ENCODE measurements at places on chromosomes 1 and 21. TPM values are rescaled to one million over a fixed set of nuclear protein-coding genes. Genes with fewer than 3 reads are reported as not detected.
A peak's percentile ranks its signal among the peaks of the same experiment; 100 is the strongest.

DNA sequence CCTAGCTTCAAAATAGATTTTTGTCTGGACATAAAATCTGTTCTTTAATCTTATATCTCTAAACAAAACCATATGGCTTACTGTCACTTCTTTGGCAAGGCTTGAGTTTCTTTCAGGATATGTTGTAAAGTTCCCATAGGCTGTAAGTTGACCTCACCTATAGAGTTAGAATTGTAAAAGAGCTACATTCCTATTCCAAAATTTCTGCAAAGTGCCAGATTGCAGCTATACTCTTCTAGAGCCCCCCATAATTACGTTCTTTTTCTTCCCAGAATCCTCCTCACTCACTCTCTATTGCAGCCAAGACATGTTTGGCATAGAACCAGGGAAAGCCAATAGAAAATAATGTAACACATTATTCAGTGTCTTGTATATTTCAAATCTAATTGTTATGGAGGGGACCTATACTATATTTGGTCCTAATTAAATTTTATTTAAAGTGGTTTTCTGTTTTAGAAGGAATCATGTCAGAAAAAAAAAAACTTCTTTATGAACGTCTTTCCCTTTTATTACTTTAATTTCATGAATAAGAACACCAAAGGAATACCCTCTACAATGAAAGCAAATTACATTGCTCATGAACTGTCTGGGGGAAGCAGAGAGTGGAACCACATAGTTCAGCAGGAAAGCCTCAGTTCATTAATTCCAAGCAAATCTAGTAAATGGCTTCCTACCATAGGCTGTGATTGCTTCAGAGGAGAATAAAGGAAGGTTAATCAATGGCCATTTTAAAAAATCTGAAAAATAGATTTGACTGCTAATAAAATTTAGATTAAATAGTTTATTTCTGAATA is 22.3 kb downstream of the CTTNBP2NL start:
- DNase-seq, result no peak

- DNase-seq, result no peak
These were observed 277.6 kb upstream of the NCAM2 start for GRCh38 chr21:20720623-20721022.

- no peak for DNase-seq
These were observed 68.9 kb upstream of the S1PR1 start for GRCh38 chr1:101167891-101168290.

GRCh38 chr1:220833436-220833835 is 45.8 kb upstream of the HLX start:
- DNase-seq, result no peak

- DNase-seq, result peak; percentile 21
These were observed 10.6 kb upstream of the GADD45A start for GRCh38 chr1:67674260-67675011.

- DNase-seq, result peak; percentile 68
These were observed 619 bp downstream of the BCL9 start for GRCh38 chr1:147541672-147542568.

DNA sequence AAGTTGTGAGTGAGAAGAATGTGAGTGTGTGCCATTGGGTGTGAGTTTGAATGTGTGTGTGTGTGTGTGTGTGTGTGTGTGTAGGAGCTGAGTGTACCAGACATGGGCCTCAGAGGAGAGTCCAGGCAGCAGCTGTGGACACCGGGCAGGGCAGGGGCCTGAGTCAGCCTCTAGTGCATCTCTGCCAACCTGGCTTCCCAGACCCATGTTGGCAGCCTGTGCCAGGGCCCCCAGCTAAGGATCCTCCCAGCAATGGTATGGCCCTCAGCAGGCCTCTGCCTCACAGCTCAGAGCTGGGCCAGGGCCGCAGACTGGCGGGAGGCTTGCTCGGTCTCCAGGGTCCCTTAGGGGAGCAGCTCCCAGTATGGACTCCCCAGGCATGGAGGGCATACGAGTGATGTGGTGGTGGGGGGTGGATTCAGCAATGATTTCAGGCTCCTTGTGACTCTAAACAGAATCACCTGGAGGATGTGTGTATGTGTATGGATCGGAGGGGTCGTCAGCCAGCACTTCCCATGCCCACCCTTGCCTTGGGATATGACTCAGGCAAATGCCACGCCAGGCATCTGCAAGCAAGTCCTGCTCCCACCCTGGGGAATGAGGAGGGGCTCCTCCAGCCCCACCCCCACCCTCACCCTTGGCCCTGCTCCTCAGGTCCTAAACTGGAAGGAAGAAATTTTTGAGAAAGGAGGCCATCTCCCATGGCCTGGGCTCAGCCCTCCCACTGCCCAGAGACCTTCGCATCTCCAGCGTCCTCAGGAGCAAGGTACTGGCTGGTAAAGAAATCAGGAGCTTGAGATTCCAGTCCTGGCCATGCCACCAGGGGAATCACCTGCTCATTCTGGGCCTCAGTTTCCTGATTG is 1.8 kb upstream of the FOXO6 start:
- DNase-seq, result no peak

DNA sequence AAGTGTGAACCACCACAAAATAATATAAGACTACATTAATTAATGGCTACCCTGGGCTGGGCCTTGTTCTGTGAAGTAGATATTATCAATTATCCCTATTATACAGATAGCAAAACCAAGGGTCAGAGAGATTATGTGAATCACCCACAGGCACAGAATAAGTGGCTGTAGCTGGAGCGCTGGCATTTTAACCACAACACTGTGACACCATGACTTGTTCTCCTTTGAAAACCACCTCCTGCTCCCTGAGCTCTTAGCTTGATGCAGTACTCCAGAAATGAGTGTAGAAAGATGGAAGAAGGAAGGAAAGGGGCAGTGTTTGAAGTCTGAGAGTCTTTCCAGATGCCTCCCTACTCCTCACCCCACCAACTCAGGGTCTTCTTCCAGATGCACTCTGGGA is 29.5 kb upstream of the JUN start:
- DNase-seq, result no peak

DNA sequence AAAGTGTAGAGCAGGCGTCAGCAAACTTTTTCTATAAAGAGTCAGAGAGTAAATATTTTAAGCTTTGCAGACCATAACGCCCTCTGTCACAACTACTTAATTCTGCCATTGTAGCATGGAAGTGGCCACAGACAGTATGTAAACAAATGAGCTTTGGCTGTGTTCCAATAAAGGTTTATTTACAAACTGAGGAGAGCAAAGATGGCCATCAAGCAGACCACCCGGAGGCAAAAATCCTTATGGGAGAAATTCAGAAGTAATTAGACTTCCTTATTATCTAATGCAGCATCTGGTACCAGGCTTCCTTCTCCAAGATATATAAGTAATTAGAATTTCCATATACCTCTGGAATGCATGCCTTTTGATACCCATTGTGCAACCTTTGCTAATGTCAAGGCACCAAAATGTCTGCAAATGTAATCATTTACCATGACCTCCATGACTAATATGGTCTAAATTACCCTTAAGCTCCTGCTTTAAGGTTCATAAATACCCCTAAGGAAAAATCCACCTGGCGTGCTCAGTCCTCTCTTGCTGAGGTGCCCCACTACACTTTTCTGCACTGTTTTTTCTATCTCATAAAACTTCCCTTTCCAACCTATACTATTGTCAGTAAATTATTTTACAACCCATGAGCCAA is 377.8 kb downstream of the MATN1 start:
- DNase-seq, result no peak

GRCh38 chr1:38235705-38236104 is 189.1 kb upstream of the POU3F1 start:
- no peak for DNase-seq

DNA sequence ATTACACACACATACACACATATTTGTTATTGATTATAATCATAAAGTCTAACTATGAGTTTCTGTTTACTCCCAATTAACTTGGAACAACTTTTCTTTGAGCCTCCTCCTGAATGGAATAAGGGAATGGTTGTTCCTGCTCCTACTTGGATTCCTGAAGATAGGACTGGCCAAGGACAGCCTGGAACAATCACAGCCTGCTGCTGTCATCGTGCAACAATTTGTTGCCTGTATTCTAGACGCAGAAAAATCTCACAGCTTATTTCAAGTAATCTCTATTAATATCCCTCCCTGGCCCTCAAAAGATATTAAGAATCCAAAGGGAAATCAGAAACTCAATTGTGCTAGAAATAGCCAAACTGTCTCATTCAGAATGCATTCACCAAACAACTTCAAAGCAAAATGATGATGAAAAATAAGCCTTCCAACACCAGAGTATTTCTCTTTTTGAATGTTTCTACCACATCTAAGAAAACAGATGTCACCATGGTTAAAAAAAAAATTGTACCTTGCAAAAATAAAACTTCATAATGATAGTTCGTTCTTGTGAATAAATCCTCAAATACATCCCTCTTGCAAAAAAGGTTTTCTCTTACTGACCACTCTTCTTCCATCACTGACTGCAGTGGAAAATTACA is 30.9 kb downstream of the RCAN1 start:
- DNase-seq, result no peak

DNA sequence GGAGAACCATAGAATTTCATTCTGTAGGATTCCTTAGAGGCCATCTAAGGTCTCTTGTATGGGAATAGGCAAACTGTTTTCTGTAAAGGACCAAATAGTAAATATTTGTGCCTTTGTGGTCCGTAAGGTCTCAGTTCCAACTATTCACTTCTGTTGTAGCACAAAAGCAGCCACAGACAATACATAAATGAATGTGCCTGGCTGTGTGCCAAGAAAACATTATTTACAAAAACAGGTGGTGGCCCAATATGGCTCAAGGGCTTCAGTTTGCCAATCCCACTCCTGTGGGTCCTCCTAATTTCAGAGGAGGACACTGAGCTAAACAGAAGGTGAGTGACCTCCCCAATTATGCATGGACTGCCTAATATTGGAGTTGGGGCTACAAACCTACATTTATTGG is 67.6 kb upstream of the EDEM3 start:
- no peak for DNase-seq

- no peak for DNase-seq
These were observed 44.5 kb downstream of the ELAPOR1 start for GRCh38 chr1:109158433-109158832.

- peak; percentile 53 for DNase-seq
These were observed 49.7 kb downstream of the MDM4 start for GRCh38 chr1:204565617-204566582.

DNA sequence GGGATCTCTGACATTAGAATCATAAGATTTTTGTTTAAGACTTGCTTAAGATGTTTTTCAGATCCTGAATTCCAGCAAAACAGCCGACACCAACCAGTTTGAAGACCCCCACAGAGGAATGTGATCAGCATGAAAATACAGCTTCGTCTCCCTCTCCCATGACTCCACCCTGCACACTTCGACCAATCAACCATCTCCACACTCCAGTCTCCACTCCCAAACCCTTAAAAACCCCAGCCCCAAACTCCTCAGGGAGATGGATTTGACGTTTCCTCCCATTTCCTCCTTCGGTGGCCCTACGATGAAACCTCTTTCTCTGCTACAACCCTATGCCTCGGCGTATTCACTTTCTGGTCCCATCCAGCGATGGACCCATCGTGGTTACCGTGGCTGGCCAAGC is 30.1 kb upstream of the KIF26B start:
- DNase-seq, result no peak

DNA sequence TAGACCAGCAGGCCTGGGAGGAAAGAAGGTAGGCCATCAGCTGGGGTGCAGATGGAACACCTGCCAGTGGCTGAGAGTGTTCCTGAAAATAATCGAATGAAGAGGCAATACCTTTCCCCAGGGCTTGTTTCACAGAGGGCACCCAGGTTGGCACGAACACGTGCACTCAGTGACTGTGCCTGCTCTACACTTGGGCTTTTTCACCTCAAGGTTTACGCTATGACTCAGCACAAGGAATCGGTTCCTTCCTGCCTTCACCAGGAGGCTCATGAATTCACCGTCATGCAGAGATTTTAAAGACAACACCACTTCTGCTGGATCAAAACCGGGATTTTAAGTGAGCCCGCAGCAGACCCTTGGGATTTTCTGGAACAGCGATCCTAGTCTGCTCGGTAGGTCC is 118.5 kb upstream of the ADAR start:
- no peak for DNase-seq

CFHR1 gene
- total RNA-seq, result not detected

XCL1 gene
- not detected for total RNA-seq

LPGAT1 gene
- total RNA-seq, result 31.5 TPM

COL6A1 gene
- total RNA-seq, result 754 TPM

LORICRIN gene
- not detected for total RNA-seq

Measured in ovary (tissue), 10 donors.